ENCODE measurements at places on chromosomes 12 and 14. TPM values are rescaled to one million over a fixed set of nuclear protein-coding genes. Genes with fewer than 3 reads are reported as not detected.
A peak's percentile ranks its signal among the peaks of the same experiment; 100 is the strongest.

DEPDC4 gene
- 5.2 TPM for polyA plus RNA-seq

ARHGAP9 gene
- 1.9 TPM for polyA plus RNA-seq

TMEM132D gene
- 1.1 TPM for polyA plus RNA-seq

DEGS2 gene
- 5.3 TPM for polyA plus RNA-seq

GRCh38 chr12:83323866-83324265 is 637.2 kb downstream of the TMTC2 start:
- no peak for DNase-seq

- DNase-seq = no peak
These were observed 32.6 kb upstream of the PZP start for GRCh38 chr12:9240776-9241175.

- no peak for DNase-seq
These were observed 246.8 kb upstream of the AVPR1A start for GRCh38 chr12:63397807-63398206.

- DNase-seq = no peak
These were observed 23.5 kb downstream of the CSRP2 start for GRCh38 chr12:76855271-76855670.

DNA sequence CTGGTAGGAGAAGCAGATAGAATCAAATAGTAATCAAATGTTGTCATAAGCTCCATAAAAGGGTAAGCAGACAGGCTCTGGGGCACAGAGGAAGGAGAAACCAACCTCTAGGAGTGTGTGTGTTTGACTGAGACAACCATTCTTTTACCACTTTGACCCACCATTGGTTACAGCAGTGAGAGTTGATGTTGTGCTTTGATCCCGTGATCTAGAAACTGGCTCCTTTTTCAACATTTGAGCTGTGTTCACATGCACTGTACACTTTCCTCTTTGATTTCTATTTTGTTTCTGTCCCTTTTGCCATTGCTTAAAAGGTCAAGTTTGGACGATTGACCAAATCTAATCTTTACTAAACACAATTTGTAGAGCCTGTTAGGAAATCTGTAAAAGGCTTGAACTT is 108.0 kb downstream of the DAAM1 start:
- DNase-seq = no peak

DNA sequence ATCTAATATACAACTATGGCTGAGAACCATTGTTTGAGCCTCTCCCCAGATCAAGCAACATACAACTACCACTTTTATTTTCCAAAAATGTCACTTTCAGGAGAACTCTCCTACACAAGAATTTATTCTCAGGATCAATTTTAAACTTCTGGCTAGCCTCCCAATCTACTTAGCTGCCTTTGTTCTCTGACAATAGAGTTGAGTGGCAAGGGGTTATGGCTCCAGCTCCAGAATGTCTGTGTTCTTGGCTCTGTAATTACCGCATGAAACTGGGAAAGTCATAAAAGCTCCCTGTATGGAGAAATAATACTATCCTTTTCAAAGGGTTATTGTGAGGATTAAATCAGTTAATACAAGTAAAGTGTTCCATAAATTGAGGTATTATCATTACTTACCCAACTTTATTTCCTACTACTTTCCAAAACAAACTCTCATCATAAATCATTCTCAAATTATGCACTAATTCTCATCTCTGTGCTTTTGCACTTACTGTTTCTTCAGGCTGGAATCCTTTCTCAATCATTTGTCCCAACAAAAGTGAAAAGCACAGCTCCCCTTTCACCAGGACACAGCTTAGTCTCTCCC is 121.9 kb downstream of the GARIN6 start:
- DNase-seq = no peak

GRCh38 chr12:59839514-59839913 is 243.7 kb downstream of the SLC16A7 start:
- no peak for DNase-seq

DNA sequence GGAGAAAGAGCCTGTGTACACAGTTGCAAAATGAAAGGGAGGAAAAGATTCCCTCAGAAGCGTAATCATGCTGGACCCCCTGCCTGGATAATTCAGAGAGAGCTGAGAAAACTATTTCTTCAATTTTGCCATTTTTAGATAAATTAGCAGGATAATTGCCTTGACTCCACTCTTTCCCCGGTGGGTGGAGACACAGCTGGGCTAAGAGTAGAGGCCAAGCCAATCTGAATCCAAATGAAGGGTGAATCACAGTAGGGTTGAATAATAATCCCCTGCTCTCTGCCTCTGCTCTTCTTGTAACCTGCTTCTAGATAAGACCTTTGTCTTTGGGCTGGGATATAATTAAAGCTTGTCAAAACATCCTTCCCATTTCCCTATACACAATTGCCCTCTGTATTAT is 150.1 kb downstream of the CAPZA3 start:
- no peak for DNase-seq

DNA sequence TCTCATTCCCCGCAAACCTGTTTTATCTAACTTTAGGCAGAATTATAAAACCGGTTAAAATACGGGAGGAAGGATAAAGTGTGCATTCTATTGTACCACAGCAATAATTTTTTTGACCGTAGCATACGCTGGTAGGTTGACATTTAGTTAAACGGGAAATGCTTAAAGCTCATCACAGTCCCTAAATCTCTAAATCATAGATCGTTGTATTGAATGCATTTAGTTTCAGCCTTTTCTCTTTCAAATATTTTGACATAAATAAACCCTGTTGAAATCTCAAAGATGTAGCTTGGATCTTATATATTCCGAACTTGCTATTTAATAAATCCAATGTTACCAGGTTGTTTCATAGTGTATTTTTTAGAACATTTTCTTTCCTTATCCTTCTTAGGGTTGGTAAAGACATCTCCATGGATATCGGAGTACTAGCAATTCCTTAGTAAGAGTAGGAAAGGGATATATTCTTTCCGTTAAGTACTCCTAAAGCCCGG is 798 bp downstream of the CLEC2B start:
- no peak for DNase-seq

DNA sequence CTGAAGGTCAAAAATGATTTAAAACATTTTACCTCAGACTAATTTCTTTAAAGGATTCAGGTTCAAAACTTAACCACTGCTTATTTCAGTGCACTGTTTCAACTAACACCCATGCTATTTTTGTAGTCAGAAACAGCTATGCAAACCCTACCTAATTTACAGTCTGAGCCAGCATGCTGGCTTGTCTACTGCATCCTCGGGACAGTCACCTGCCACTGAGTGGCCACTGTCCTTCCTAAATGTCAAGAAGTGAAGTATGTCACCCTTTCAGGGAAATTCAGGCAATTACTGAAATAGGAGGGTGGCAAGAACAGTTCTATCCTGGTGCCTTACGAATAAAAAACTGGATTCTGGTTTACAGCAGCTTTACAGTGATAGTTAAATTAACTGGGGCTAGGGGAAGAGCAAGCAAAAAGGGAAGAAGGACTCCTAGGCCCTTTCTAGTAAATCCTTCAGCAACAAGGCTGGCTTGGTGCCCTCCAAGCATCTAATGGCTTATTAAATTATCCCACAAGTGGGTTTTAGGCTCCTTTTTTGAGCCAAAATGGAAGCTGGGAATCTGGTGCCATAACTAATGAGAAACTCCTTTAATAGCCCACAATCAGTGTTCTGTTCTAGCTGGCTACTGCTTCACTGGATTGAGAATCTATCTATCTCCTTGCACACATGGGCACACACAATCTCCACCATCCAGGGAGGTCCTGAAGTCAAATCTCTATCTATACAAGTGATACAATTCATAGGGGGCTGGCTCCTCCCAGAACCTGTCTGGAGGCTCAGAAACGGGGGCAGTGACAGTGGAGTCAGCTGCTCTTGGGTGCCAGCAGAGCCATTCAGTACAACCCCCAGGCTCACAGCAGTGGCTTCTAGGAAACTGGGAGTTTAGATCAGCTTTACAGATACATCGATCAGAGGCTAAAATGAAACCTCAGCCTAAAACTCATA is 43.4 kb downstream of the SH2B3 start:
- no peak for DNase-seq

- no peak for DNase-seq
These were observed 68.3 kb downstream of the SETD3 start for GRCh38 chr14:99412117-99413061.

- DNase-seq = no peak
These were observed 19.0 kb downstream of the IFNG start for GRCh38 chr12:68140556-68140955.

DNA sequence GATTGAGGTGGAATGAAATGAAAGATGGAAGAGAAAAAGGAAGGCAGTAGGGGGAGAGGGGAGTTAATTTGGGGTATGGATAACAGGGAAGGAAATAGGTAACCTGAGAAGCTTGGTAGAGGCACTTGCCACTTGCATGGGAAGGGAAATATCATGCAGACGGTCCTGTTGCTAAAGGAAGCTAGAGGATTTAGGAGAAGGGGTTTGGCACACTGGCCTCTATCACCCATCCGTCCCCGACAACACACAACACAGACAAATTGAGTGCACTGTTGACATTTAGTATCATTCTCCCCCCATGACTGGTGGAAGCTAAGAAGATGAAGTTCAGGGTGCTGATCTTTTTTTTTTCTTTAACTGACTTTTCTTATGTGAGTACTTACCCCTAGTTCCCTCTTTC is 2.0 kb downstream of the OR10AD1 start:
- DNase-seq = no peak

DNA sequence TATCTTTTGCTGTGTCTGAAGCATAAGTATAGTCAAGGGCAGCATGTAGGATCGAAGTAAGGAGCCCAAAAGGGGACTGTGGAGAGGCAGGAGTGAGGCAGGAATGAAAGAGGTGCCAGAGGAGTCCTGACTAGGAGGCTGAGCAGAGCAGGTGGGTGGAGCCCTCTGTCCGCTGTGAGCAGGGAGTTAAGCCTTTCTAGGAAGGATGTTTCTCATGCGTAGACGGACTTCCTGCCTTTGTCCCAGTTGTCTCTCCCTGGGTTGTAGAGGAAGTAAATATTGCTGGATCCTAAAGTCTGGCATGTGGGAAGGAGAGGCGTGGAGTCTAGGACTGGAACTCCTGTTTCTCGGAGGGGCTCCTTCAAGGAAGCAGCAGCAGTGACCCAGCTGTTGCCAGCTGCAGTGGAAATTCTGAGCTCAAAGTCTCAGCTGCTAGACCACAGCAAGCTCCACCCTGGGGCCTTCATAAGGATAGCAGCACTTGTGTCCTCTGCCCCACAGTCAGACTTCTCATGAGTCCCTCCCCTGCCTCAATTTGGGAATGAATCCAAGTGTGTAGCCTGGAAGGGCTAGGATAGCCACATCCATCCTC is 44.0 kb downstream of the RBMS2 start:
- peak; percentile 88 for DNase-seq

- no peak for DNase-seq
These were observed 180.6 kb downstream of the LRRK2 start for GRCh38 chr12:40405419-40405818.

DNA sequence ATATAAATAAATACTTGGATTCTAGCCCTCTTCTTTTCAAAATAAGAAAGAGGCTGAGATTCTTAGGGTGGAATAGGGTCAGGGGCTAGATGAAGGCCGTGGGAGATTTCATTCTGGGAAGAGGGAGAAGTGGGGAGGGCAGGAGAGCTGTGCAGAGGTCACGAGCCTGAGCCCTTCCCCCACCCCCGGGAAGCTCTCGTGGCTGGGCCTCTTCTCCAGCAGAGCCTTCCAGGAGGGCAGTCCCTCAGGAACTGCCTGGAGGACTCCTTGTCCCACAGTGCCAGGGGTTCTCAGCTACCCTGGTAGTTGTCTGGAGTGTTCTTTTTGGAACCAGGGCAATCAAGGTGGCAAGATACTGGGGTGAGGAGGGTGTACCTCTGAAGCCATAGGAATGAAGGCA is 94.0 kb downstream of the ESR2 start:
- DNase-seq = no peak

- no peak for DNase-seq
These were observed 17.4 kb downstream of the PYGL start for GRCh38 chr14:50926851-50927386.

- no peak for DNase-seq
These were observed 28.4 kb downstream of the STK38L start for GRCh38 chr12:27272373-27273028.

- DNase-seq = no peak
These were observed 38.0 kb upstream of the FBXO21 start for GRCh38 chr12:117228239-117228638.

All from right renal cortex interstitium (tissue), 3 donors.